ENCODE measurements at places on chromosomes 7 and 10. TPM values are rescaled to one million over a fixed set of nuclear protein-coding genes. Genes with fewer than 3 reads are reported as not detected.

The MRLN gene
- not detected for total RNA-seq

The SCRN1 gene
- total RNA-seq, result 84.0 TPM

The NRP1 gene
- total RNA-seq, result 306 TPM

The IL6 gene
- total RNA-seq, result 0.94 TPM

The SCART1 gene
- total RNA-seq, result 3.7 TPM

The PAPOLB gene
- under 0.01 TPM for total RNA-seq

The ST8SIA6 gene
- not detected for total RNA-seq

The MYL7 gene
- not detected for total RNA-seq

The CNNM2 gene
- total RNA-seq, result 5.4 TPM

Measured in bronchial smooth muscle cell (primary cell).